ENCODE measurements at places on chromosomes 2 and 18. TPM values are rescaled to one million over a fixed set of nuclear protein-coding genes. Genes with fewer than 3 reads are reported as not detected.

The SOX11 gene
- total RNA-seq, result not detected

The SLC4A3 gene
- total RNA-seq, result 2.6 TPM

The B3GNT7 gene
- total RNA-seq, result 6.8 TPM

The SRD5A2 gene
- total RNA-seq, result not detected

The CKAP2L gene
- total RNA-seq, result 0.29 TPM

The FAHD2B gene
- 4.2 TPM for total RNA-seq

The ALMS1 gene
- 40.0 TPM for total RNA-seq

The BAZ2B gene
- total RNA-seq, result 130 TPM

The POTEI gene
- total RNA-seq, result not detected

The SLC38A11 gene
- total RNA-seq, result not detected

The ERBB4 gene
- 17.4 TPM for total RNA-seq

The GNLY gene
- total RNA-seq, result 0.22 TPM

The LYG2 gene
- not detected for total RNA-seq

The SH3RF3 gene
- 2.8 TPM for total RNA-seq

The HOXD13 gene
- not detected for total RNA-seq

The SERPINB12 gene
- total RNA-seq, result not detected

The IL1B gene
- total RNA-seq, result 1.3 TPM

The TNFRSF11A gene
- total RNA-seq, result 4.5 TPM

The DSEL gene
- total RNA-seq, result 8.2 TPM

All from thyroid gland (tissue), 4 donors.